ENCODE measurements at places on chromosomes 2 and 18.
A peak's percentile ranks its signal among the peaks of the same experiment; 100 is the strongest.

GRCh38 chr2:96324721-96325040, 436 bp upstream of the ITPRIPL1 start:
- peak; percentile 49 for DNase-seq

- no peak for DNase-seq
These were observed 11.8 kb downstream of the DSEL start for GRCh38 chr18:67504739-67505138.

GRCh38 chr2:234818937-234819336, 132.9 kb upstream of the SH3BP4 start:
- DNase-seq = no peak

GRCh38 chr2:200298816-200299215, 7.7 kb upstream of the SPATS2L start:
- DNase-seq = no peak

GRCh38 chr2:171185941-171186340, 25.2 kb upstream of the TLK1 start:
- DNase-seq = no peak

DNA sequence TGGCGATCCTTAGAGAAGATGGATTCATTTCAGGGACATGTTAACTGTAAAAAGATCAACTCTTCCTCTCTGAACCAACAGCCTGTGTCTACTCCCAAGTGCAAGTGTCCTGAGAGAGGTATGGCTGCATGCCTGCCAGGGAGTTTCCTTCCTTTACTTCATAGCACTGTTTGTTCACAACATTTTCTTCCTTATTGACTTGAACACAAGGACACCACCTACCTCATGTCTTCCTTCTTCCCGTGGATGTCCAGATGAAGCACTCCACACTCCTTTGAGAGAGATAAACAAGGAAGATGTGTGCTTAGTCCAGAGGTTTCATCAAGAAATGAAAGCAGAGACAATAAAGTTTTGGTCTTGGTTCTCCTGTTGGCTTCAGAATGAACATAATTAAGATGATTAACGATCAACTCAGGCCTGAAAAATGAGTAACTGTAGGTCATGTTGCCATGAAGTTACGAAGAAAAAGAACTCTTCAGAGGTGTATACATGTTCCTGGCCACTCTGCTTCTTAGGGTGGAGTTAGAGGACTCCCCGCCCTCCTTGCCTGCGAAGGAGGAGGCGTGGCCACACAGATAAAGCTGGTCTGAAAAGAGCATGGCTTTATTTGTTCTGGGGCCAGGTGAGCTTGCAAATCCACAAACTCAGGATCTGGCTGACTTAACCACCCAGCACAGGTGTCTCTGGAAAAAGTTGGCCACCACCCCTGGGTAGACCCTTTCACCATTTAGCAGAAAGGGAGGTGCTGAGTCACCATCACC, 155.0 kb upstream of the KCTD1 start:
- DNase-seq = no peak

DNA sequence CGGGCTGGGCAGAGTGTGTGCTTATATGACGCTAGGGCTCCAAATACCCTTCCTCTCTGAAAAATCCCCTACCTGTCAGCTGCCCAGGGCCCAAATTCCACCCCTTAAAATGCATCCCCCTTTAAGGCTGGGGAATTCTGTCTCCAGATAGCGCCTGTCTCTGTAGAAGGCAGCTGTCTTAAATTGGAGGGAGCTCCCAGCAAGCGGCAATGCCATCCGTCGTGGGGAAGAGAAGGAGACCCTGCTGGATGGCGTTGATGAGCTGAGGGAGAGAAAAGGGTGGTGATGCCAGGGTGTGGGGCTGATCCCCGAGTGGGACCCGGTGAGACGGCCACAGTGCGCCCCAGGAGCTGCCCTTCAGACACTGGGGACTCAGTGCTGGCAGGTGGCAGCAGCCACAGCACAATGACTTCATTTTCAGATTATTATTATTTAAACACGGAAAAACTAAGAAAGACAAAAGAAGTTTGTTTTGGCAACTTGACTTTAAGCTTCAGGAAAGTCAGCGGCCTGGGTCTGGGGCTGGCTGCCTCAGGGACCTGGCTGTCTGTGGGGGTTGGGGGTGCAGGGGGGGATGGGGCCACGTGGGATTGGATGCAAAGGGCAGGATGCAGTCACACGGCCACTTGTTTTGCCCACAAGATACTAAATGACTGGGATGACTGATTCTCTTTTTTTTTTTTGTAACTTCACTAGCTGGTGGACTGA, 152.8 kb downstream of the TFCP2L1 start:
- DNase-seq = no peak

GRCh38 chr18:37403788-37404187, 161.8 kb downstream of the CELF4 start:
- DNase-seq = no peak

DNA sequence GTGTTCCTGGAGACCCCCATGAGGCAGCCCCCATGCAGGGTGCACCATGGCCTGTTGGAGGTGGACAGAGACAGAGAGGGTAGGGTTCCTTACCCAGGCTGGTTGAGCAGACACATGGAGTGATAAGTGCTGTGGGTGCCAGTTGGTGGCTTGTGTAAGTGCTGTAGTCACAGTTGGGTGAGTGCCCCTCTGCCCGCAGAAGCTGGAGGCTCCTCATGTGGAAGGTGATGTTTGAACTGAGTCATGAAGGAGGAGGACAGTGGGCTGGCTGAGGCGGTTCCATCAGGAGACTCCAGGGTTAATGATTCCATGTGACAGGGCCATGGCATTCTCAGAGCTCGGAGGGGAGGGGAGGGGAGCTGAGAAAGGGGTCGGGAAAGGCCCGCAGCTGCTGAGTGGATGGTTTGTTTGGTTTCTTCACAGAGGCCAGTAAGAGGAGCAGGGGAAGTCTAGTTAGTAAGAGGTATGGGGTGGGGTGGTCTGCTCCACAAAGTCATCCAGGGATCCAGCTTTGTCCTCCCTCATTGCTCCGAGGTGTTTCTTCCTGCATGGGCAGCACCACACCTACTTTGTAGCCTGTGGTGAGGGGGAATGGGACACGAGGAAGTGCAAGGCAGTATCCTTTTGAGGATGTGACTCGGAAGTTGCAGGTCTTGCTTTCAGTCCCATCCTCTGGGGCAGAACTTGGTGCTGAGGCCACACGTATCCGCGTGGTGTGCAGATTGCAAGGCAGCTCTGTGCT, 13.6 kb downstream of the IMPA2 start:
- no peak for DNase-seq

Measured in activated CD4-positive, alpha-beta T cell treated with anti-CD3 and anti-CD28 coated beads, Interleukin-2, Interleukin-4, amounts not matched to agents 100 ng/mL and 50 ng/mL, durations not matched to agents 16 hours and 8 hours (primary cell).